NCI-H1436 treated with DMSO at 0.1 percent for 48 hours (cell line): ENCODE measurements at places on chromosomes 5 and 9.

DNA sequence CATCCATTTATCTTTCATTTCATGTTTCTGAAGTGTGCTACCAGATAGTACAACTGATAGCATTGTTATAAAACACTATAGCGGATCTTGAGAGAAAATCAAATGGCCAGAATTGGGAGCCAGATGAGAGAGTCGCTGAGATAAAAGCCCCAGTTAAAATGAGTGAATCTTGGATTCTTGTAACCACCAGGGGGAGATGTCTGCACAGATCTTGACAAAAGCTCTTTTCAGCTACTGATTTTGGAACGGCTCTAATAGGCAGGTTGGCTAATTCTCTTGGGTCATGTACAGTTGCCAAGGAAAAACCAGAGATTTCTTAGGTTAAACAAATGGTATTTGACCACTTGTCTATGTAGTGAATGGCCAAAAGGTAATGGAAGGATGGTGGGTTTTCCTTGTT lies 21.7 kb downstream of the F2RL2 start:
- no peak for DNase-seq

DNA sequence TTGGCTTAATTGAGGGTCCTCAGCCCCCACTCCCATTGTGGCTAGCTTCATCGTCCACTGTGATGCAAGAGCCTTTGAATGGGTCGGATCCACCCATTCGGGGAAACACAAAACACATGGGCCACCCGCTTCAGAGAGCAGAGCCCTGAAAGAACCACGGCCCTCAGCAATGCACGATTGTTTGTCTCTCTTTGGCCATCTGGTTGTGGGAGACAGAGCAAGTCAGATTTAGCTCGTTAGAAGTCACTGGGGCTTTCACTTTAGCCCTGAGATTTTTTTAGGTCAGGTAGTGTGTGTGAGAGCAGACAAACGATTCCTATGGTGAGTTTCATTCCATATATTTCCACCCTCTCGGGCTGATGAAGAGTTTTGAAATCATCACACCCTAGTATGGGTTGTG lies 12.9 kb upstream of the COL15A1 start:
- no peak for DNase-seq

DNA sequence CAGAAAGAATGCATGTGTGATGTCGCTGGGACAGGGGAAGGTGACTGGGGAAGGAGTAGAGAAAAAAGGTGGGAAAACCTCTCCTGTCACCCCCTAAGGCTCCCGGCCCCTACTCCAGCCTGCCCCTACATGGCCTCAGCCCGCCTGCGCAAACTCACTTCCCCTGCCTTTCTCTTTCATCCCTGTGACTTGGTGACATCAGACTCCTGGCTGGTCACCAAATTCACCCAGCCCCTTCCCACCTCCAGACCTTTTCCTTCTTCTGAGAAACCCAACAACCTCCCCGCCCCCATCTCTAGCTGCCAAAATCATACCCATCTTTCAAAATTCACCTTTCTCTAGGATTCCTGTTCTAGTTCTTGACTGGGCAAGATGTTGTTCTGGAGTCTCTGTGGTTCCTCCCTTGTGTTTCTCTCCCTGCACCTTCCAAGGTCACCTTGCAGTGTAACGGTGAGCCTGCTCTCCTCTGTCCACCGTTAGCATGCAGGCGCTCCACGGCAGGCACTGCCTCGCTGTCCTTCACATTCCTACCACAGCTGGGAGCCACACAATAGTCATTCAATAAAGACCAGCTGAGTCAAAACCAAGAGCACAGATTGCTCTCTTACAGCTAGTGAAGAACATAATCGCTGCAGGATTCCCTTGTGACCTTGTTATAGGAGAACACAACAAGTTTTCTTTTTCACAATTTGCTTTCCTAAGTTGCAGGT lies 134.5 kb downstream of the FANCC start:
- DNase-seq, result no peak

GRCh38 chr5:139275956-139276355 lies 17.6 kb upstream of the MATR3 start:
- DNase-seq, result no peak

GRCh38 chr9:93960971-93961841 lies 6.1 kb upstream of the BARX1 start:
- DNase-seq, result no peak

GRCh38 chr5:134444941-134445471 lies 33.3 kb upstream of the CDKN2AIPNL start:
- DNase-seq, result no peak

GRCh38 chr9:136273921-136274785 lies 28.5 kb upstream of the QSOX2 start:
- DNase-seq, result no peak

GRCh38 chr5:68161156-68161555 lies 54.4 kb upstream of the PIK3R1 start:
- DNase-seq, result no peak

DNA sequence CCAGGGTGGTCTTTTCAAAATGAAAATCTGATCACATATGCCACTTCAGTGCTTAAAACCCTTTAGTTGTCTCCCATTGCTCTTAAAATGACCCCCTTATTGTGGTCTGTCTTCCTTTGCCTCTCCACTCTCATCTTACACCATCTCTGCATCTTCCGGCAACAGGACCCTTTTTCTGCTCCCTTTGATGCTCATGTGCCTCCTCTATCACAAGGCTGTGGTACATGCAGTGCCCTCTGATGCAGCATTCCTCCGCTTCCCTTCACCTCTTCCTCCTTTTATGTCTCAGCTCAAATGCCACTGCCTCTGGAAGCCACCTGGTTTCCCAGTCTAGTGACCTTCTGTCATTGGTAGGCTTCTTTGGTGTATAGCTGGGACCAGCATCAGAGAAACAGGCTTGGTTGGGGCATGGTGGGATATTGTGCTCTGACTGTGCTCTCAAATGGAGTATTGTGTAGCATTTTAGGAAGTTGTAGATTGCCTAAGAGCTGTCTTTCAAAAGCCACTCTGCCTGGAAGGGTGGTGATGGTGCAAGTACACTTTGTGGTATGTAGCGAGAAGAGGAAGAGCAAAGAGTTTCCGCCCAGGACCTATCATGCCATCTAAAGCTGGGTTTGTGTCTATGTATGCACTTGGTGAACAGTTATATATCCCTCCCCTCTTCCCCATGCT lies 28.1 kb downstream of the ARHGAP26 start:
- DNase-seq, result no peak

- DNase-seq, result no peak
These were observed 94.0 kb downstream of the EDIL3 start for GRCh38 chr5:84290673-84291072.

DNA sequence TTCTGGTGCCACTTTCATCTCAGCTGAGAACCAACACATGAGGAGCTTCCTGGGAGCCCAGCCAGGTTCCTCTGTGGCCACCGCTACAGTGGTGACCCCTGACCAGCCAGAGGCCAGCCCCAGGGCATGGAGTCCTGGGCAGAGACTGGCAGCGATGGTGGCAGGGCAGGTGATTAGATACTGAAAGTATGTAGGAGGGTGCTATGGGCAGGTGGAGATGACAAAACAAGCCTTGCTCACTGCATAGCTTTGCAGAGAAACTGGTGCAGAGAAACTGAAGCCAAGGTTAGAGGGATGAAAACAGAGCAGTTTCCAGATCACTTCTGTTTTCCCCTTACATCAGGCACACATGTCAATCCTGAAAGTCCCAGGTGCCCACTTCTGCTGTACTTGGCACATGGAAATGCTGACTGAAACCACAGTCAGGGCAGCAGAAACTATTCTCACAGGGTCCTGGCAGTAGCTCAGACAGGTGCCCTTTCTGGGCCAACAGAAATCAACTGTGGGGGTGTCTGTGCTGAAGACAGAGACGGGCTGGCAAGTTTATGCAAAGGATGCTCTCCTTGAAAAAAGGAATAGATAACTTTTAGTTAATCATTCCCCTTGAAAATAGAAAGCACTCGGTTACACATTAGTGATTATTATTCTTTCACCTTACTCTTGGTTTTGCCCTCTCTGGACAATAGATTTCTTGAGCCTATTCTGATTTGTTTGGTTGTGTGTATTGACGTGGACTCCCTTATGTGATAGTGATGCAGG lies 90.3 kb downstream of the ANKRD55 start:
- no peak for DNase-seq

GRCh38 chr5:82952326-82952725 lies 124.9 kb downstream of the TMEM167A start:
- DNase-seq, result no peak

DNA sequence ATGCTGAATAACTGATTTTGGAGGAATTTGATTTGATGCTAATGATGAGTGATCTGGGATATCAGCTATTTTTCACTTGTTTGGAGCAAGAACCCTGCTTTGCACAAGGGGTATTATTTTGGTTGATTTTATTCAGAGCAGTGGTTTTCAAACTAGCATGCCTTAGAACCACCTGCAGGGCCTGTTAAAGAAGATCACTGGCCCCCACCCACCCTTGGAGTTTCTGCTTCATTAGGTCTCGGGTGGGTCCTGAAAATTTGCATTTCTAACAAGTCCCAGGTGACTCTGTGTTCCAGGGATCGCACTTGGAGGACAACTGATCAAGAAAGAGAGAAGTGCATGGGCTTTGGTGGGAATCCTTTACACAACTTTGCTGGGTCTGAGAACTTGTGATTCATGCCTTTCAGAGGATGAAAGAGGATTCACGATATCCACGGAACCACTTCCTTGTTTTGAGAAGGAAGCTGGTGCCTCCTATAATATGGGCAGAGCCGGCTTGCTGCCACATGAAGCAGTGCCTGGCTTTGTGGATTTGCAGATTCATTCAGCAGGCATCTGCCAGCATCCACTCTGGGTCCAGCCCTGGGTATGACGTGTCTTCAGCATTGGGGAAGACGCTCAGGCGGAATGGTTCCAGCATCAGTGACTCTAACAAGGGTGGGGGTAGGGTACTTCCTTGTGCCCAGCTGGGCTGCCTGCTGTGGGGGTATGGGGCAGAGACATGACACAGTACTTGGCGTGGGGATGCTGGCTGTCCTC lies 106.6 kb upstream of the PITX1 start:
- DNase-seq, result no peak

DNA sequence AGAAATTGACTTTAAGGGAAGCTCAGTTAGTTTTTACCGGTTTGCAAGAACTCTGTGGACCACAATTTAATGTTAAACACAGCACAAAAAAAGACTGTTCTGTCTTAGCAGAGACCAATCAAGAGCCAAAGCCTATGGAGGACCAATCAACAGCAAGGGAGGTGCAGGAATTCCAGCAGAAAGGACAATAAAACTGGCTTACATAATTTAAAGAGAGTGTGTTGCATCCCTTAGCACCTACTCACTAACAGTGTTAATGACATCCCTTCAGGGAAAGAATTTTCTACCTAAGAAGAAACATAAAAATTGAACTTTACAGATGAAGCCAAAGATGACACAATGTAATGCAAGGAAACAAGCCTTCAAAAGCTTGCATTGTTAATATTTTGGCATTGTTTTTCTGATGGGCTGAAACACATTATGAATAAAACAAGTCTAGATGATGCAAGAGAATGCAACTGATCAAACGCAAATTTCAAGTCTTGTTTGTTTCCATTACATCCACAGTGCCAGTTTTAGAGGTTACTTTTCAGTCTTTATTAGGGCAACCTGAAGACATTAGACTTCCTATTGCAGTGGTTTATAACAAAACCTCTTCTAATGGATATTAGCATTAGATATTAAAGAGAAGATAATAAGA lies 111.3 kb upstream of the FST start:
- DNase-seq, result no peak

- DNase-seq, result no peak
These were observed 43.3 kb downstream of the PRDM6 start for GRCh38 chr5:123132316-123132715.

DNA sequence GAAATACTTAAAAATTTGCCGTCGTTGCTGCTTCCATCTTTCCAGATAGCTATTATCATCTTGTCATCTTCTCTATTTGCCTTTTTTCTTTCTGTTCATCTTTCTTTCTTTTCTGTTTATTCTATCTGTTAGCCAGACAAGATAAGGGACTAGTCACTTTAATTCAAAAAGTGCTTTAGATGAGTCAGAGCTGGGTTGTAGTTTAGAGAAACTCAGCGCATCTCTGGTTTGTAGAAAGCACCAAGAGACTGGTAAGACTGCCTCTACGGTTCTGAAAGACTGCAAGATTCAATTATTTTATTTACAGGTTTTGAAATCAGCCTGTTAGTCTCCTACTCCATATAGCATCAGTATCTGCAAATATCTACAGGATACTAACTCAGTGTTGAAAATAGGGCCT lies 562.8 kb upstream of the RIOK2 start:
- no peak for DNase-seq

DNA sequence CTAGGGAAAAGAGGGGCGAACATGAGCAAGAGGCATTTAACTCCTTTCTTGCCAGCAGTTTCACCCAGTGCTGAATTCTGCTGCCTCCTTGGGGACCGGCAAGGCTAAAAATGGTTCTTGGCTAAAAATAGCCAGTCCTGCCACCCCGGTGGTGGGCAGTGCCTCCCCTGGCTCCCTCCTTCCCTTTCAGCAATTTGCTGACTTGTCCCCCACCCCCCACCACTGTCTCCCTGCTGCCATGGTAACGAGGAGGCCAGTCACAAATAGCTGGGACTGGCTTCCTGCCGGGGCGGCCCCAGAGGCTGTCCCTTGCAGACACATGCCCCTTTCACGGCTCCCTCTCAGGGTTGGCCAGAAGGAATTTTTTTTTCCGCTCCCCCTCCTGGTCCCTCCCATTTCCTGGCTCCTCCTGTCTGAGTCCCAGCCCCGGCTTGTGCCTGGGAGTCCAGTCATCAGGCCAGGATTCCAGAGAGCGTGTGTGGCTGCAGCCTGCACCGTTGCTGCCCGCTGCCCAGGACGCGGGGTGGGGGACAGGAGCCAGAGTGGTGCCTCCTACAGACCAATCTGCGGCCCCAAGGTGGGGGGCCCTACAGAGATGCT lies 130.3 kb downstream of the RGS3 start:
- DNase-seq, result no peak
